ENCODE measurements at places on chromosomes 11 and 22.

DNA sequence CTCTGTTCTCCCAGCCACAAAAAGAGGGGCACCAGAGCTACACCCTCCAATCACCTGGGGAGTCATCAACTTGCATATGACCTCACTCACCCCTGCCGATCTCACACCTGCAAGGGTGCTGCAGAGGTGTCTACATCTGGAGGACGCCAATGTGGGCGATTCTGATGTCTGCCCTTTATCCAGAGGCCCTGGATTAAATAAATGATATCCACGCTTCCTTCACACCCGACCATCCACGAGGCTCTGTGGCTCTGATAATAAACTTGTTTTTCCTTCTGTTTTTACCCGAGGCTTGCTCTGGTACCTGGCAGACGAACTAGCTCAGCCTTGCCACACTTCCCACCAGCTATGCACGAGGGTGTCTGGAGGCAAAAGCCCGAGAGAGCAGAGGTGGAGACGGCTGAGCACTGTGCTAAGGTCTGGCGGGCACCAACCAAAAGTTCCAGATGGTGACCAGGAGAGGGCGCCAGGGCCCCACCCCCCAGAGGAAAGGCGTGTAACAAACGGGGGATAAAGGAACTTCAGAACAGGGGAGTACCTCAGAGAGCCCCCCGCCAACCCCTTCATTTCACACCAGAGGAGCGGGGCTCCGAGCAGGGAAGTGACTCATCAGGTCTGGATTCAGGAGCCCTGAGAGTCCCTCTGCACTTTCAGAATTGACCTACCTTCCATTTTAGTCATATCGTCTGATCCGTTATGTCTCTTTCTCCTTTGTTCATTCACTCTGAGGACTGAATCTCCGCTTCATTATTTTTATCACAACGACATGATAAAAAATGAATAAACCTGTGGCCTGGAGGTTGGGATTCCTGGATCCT, 13.5 kb downstream of the SCN3B start:
- no peak for DNase-seq

- no peak for DNase-seq
These were observed 6.5 kb downstream of the STIP1 start for GRCh38 chr11:64192434-64192833.

DNA sequence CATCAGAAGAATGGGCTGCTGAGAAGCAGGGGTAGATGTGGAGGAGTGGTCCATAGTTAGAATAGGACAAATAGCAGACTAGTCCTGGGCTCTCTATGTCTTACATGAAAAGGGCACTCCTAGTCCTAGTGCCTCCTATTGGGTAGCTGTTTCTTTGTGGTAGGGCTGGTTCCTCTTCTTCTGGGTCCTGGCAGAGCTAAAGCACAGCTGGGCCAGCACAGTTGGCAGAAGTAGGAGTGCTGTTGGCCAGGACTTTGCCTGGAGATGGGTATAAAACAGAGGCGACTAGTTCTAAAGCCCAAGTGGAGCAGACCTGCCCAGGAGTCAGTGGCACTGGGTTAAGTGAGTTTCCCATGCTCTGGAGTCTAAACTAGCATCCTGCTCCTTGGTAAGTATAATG, 55.2 kb downstream of the PPFIBP2 start:
- DNase-seq: no peak

DNA sequence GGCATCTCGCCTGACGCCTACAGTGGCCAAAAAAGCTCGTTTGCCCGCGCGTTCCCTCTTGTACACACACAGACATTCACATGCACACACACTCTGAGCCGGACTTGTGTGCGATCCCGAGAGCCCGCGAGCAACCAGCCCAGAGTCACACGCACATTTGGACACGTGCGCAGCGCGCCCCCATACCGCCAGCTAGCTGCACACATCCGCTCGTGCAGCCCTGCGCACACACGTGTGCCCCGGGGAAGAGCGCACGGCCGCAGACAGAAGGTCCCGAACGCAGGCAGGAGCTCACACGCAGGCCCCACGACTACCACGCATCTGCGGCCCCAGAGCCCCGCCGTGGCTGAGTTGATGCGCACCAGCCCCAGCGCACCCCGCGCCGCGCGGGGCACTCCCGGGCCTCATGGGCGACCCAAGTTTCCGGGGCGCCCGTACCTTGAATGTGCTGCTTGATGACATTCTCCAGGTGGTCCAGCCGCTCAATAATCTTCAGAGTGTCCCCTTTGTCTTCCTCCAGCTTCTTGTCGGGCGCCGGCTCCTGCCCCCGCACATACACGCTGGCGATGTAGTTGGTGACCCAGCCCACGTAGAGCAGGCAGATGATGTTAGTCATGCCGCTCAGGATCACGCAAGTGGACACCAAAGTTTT, 758 bp downstream of the GALNT18 start:
- DNase-seq: no peak

DNA sequence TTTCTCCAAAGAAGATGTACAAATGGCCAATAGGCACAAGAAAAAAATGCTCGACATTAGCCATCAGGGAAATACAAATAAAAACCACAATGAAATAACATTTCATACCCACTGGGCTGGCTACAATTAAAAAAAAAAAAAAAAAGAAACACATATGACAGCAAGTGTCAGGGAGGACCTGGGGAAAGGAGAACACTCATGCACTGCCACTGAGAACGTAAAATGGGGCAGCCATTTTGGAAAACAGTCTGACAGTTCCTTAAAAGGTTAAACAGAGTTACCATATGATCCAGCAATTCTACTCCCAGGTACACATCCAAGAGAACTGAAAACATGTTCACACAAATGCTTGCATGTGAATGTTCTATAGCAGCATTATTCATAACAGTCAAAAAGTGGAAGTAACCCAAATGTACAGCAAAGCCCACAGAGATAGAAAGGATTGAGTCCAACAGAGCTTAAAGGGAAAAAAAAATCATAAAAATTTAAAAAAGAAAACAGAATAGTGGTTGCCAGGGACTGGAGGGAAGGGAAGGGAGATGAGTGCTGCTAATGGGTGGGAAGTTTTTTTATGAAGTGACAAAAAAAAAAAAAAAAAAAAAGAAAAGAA, 48.4 kb upstream of the CYP2D6 start:
- DNase-seq: no peak

- DNase-seq: no peak
These were observed 3.1 kb downstream of the RAB30 start for GRCh38 chr11:83068568-83068967.

- no peak for DNase-seq
These were observed 15.7 kb downstream of the GRIK4 start for GRCh38 chr11:120527111-120527761.

- DNase-seq: peak; percentile 8
These were observed 93.6 kb upstream of the ISX start for GRCh38 chr22:34972191-34972897.

DNA sequence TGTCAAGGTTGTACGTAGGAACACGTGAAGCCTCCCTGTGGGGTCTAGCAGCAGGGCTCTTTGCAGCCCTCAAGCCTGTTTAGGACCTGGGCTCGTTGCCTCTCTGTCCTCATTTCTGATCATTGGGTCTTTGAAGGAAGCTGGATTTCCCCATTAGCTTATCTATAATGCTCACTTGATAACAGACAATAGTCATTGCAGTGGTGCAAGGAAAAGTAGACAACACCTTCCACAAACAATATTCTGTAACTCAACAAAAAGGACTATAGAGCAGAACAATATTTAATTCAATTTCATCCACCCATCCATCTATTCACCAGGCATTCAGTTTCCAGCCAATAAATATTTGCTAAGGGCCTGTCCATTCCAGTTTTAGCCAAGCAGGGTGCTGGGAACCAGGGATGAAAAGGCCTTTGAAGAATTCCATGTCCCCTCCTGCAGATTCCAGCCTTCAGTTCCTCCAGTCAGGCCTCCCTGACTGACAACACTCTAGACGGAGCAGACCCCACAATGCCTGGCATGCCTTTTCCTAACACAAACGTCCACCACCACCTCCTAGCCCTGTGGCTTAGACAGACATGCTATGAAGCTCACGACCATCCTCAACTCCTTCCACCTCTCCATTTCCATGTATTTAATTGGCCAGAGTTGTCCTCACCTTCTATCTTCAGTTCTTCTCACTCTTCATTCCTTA, 12.7 kb upstream of the POLD3 start:
- DNase-seq: no peak

DNA sequence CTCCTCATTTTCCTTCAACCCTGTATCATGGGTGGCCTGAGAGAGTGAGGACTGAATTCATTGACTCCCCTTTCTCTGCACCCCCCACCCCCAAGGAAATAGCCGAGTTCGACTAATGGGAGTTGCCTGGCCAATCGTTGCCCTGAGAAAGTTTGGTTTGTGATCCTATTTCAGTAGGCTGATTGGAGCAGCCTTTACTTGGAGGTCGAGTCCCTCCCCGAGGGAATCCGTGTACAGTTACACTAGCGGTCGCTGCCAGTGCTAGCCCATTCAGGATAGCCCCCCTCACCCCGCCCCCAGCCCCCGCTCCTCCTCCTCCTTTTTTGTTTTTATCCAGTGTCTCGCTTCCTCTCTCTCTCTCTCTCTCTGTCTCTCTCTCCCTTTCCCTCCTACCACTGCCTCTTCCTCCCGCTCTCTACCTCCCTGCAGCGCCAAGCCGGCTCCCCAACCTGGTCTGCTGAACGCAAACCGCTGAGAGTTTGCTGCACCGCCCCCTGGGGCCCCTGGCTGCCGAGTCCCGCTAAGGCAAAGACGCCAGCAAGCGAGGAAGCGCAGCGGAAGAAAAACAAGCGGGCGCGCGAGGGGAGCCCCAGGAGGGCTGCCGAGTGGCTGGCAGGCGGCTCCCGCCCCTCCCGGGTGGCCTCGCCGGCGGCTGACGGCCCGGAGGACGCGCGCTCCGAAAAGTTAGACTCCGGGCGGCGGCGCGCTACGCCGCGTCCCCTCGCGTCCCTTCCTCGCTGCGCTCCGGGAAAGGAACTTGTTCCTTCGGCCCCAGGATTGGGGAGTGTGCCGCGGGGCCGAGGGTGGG, at the start of gene GRAMD1B:
GRAMD1B (plus strand) TSS at position 357 of the 808 bp plus-strand sequence. CDS start 524 bp downstream, outside the sequence.
- no peak for DNase-seq

- no peak for DNase-seq
These were observed 79.9 kb upstream of the BARX2 start for GRCh38 chr11:129295746-129296145.

GRCh38 chr22:28978863-28979796, 82.5 kb downstream of the C22orf31 start:
- DNase-seq: peak; percentile 59

- no peak for DNase-seq
These were observed 5.1 kb upstream of the INTS4 start for GRCh38 chr11:77999446-78000030.

GRCh38 chr22:28896611-28897010, 13.2 kb downstream of the ZNRF3 start:
- DNase-seq: peak; percentile 80

DNA sequence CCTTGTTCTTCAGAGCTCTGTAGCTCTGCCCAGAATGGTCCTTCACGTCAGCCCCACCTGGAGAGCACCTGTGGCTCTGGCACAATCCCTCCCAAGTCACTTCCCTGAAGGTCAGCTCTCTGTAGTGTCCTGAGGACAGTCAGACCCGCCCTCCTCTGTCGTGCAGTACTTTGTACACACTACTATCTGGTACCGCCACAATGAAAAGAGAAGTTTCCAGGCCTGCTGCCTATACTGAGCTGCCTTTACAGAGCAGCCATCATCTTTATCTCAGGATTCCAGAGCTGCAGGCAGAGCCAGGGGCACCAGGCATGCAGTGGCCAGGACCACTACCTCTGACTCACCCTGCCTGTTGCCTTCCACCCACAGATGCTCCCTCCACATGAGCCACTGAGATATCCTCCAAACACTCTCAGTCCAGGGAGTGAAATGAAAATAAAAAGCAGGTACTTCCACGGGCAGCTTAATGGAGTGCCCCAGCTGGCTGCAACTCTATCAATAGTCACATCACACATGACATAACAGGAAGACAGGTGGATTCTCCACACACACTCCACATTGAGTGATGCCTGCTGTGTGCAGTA, 7.3 kb downstream of the PACSIN2 start:
- peak; percentile 59 for DNase-seq
